ENCODE measurements at places on chromosomes 1 and 21. TPM values are rescaled to one million over a fixed set of nuclear protein-coding genes. Genes with fewer than 3 reads are reported as not detected.

- no peak for DNase-seq
Measured at GRCh38 chr1:111924786-111925185, 64.7 kb downstream of the KCND3 start.

- no peak for DNase-seq
Measured at GRCh38 chr1:185920602-185921001, 186.4 kb downstream of the HMCN1 start.

GRCh38 chr1:110542725-110543124, 23.8 kb upstream of the KCNA10 start:
- no peak for DNase-seq

DNA sequence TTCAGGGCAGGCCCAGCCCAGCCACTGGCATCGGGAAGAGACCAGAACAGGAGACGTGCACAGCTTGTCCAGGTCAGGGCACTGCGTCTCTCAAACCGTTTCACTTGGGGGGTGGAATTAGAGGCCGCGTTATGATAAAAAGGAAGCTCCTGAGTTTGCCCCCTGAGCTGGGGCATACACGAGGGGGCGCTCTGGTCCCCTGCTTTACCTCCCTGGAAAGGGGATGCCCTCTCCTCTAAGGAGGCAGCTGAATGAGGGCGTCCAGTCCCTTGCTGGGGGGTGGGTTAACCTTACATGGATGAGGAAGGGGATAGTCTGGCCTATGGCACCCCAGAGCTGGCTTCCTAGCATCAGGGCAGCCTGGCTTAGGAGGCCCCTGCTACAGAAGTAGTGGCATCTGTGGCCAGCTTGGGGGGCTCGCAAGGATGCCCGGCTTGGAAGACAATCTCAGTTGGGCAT, 2.3 kb downstream of the MYOG start:
- no peak for DNase-seq

DNA sequence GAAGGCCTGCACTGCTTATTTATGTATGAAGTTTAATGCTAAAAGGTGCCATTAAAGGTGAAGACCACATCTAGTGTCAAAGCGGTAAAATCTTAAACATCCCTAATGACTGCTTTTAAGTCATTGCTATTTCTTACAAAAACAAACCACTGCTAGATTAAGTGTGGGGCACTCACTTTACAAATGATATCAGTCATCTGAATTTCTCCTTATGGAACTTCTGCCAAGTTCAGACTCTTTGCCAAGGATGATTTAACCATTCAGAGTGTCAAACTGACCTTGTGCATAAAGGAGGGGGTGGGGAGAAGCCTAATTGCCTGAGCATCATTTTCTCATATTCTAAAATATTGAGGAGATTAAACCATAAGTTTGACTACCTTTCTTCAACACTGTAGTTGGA, 271.5 kb downstream of the TGFB2 start:
- no peak for DNase-seq

DNA sequence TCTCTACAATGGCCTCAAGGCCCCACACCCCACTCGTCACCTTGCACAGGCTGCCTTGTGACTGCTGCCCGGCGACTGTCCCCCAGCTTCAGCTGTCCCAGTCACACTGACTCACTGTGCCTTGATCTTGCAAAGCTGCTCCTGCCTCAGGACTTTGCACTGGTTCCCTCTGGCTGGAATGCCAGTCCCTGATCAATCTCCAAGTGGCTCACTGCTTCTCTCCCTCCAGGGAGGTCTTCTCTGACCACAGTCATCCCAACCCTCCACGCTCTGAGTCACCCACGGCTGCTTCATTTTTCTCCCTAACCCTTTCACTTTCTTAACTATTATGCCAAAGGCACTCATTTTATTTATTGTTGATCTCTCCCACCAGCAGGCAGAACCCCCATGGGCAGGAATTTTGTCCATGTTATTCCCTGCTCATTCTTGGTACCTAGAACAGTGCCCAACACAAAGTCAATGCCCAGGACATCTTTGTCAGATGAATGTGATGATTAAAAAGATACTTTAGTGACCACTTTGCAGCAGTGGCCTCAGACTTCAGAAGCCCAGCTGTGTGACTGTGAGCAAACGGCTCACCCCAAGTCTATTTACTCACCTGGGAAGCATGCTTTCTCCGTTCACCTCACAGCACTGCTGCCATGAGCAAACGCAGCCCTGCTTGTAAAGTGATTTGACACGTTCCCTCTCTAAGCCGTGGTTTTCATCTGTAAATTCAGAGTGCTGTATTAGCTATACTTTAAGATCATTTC, 53.4 kb downstream of the ZBTB18 start:
- DNase-seq: no peak

DNA sequence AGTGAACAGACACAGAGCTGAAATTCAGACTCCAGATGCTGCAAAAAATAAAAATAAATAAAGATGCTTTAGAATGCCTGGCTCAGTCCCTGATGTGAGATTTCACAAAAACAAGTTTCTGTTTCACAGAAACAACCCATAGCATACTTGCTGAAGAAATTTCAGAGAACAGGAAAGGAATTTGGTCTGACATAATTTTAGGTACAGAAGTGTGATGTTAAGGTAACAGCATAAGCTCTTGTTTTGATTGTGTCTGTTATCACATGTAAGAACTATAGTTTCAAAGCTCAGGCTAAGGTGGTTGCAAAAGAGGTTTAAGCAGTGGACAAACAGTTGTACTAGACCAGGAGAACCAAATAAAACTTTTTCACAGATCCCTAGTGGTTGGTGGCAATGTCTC, 152.1 kb downstream of the PTGER3 start:
- DNase-seq: no peak

GRCh38 chr1:174990382-174990999, 9.3 kb upstream of the CACYBP start:
- DNase-seq: no peak

DNA sequence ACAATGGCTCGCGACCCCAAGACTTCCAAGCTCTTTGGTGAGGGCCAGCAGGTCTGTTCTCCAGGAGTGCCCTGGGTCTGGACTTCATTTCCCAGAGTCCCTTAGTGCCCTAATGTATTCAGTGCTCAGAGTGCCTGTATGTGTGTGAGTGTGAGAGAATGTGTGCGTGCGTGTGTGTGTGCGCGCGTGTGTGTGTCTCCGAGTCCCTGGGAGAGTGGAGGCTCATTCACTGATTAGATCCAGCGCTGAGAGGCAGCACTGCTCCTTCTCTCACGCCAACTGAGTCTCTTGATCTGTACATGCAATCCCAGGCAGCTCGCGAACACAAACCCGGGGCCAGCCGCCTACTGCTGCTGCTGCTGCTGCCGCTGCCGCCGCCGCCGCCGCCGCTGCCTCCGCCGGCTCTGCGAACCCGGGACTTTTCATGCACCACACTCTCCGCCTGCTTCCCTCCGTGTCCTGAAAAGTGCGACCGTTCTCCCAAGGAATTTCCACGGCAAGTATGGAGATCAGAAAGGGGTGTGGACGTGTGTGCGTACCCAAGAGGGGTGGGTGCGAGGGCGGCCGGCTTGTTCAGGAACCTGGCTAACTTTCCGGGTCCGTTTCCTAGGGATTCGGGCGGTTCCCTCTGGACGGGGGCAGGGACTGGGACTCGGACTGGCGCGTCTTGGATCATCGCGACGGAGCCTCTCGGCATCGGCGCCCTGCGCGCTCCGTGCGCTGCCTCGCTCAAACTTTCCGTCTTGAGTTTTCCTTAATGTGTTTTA, at the start of gene RNF220:
RNF220 (plus strand) TSS at position 225 of the 767 bp plus-strand sequence.
- no peak for DNase-seq

GRCh38 chr1:114982251-114982650, 47.4 kb upstream of the TSHB start:
- no peak for DNase-seq

Gene RRP15
- 18.6 TPM for total RNA-seq

Gene CXADR
- total RNA-seq: 4.6 TPM

Gene HMGCL
- 24.6 TPM for total RNA-seq

Gene KAZN
- total RNA-seq: 39.0 TPM

All from ovary (tissue), 10 donors.